Dorsolateral prefrontal cortex (tissue), 122 donors: ENCODE measurements at places on chromosomes 5 and 9.
A peak's percentile ranks its signal among the peaks of the same experiment; 100 is the strongest.

GRCh38 chr5:134436523-134437339, 25.1 kb upstream of the CDKN2AIPNL start:
- DNase-seq, result peak; percentile 64

DNA sequence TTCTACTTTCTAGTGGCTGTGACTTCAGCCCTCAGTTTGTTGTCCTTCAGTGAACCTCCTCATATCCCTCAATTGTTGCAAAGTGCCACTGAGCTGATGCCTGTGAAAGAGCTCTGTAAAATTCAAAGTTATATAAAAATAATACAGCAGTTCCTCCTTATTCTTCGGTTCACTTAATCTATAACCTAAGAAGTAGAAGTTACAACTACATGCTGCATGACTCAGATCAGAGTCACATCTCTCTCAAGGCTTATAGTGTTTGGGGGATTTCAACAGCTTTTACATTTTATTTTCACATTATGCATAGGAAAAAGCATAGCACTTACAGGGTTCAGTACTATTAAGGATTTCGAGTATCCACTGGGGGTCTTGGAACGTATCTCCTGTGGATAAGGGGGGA, 25.1 kb upstream of the GCNT1 start:
- no peak for DNase-seq

- DNase-seq, result no peak
Measured at GRCh38 chr9:35716230-35716629, 15.8 kb downstream of the TLN1 start.

GRCh38 chr5:79255786-79256557, 20.0 kb downstream of the JMY start:
- no peak for DNase-seq

- no peak for DNase-seq
Measured at GRCh38 chr9:82363682-82364081, 375.1 kb downstream of the SPATA31D1 start.

DNA sequence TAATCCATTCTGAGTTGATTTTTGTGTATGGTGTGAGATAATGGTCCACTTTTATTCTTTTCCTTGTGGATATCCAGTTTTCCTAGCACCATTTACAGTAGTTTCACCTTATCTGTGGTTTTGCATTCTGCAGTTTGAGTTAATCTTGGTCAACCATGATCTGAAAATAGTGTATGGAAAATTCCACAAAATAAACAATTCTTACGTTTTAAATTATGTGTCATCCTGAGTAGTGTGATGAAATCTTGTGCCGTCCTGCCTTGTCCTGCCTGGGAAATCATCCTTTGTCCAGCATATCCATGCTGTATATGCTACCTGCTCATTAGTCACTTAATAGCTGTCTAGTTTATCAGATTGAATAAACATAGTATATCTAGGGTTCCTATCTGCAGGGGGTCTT, 42.1 kb downstream of the CDC42SE2 start:
- DNase-seq, result no peak

- no peak for DNase-seq
Measured at GRCh38 chr5:172004824-172005237, 1.6 kb downstream of the FBXW11 start.

- DNase-seq, result no peak
Measured at GRCh38 chr9:83419961-83420360, 118.2 kb downstream of the FRMD3 start.

- no peak for DNase-seq
Measured at GRCh38 chr5:159422361-159422760, 92.1 kb upstream of the IL12B start.

DNA sequence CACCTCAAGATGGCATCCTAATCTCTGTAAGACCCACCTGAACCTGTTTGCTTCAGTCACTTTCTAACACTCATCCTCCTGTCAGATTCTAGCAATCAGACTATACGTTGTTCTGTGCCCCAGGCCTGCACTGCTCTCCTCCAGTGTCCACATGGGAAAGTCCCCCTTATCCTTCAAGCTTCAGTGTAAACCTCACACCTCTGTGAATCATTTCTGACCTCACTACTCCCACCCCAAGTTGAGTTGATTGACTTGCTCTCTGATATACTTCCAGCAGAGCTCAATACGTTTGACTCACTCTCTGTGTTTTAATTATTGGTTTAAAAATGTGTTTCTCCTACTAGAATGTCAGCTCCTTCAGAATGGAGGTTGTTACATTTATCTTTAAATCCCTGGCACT, 240.2 kb downstream of the FBXL17 start:
- no peak for DNase-seq

GRCh38 chr9:13569602-13570067, 290.1 kb upstream of the MPDZ start:
- no peak for DNase-seq

GRCh38 chr5:11394933-11395332, 509.3 kb downstream of the CTNND2 start:
- DNase-seq, result no peak

DNA sequence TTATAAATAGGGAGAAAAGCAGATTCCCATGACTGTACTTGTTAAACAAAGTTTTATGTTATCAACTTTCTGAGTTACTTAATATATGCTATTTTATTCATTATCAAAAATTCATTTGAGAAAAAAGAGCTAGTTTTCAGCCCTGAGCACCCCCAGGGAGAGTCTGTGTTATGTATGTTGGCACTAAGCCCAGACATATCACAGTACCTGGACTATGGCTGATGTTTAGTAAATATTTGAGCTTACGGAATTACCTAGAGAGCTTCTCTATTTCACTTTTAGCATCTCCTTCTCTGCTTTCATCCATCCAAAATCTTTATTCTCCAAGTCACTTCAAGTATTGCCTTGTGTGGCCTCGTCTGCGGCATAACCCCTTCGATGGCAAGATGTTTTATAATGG, 225.9 kb upstream of the PCSK5 start:
- DNase-seq, result no peak

DNA sequence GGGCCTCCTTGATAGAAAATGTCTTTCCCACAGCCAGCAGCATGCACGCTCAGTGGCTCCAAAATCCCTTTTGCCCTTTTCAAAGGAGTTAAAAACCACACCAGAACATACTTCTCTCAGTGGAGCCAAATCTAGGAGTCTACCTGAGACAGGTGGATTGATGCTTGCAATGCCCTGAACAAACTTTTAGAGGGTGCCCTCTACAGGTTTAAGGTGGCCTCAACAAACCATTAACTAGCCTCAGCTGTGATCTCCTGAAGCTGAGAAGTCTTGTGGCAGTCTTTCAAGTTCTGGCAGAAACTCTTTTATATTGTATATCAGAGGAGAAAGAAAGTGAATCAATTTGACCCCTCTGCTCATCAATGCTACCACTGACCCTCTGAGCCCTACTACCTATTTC, 125.4 kb downstream of the MED27 start:
- DNase-seq, result no peak

DNA sequence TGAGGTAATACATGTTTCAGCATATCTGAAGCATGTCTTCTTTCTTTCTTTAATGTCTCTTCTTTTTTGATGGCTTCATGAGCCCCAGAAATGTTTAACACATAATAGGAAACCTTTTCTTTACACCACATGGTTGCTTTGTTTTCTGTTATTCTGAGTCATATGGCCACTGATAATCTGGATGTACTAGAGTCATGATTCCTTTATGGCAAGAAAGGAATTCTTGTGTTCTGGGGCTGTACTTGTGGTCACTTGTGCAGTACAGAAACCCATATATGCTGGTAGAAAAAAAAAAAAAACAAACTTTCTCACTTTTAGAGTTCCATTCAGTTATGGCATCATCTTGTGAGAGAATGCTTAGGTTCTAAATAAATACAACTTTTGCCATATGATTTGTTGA, 1669.3 kb upstream of the CDH9 start:
- DNase-seq, result no peak

DNA sequence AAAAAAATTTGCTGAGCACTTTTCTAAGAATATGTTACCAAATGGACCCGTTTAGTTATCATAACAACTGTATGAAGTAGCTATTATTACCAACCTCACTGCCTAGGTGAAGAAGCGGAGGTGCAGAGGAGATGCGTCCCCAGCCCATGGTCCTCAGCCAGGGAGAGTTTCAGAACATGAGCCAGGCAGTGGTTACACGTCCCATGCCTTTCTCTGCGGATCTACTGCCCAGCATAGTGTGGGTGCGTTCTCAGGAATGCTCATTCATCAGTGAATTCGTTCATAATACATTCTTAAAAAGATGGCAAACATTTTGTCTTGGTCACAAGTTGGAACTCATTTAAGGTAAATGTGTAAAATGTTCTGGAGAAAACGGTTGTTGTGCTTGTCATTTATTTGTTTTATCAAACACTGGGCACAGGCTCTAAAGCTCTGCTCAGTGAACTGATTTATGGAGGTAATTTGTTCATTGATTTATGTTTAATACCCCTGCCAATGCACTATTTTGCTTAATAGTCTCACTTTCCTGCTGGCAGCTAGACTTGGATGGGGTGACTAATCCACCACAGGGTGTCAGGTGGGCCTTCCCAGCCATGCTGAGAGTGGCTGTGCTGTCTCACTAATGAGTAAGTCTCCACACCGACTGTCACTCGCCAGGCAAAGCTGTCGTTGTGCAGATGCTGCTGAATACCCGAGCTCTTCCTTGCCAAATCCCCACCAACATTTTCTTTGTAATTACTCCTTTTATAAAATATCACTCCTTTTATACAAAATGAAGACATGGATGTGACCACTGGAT, 248.8 kb downstream of the TENT4A start:
- no peak for DNase-seq

DNA sequence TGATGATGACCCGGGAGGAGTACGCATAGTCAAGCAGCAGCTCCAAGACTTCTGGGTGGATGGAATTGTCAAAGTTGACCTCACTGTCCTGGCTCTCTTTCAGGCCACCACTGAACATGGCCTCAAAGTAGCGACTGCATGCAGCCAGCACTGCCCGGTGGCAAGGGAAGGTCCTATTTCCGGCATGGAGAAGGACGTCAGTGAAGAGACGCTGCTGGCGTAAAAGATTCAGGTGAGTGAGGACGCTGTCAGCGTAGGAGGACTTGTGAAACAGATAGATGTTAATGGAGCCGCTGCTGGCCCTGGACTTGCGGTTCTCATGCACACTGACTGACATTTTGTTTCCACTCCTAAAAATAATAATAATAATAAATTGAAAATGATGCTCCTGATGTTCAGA, 4.4 kb downstream of the ENC1 start:
- no peak for DNase-seq

DNA sequence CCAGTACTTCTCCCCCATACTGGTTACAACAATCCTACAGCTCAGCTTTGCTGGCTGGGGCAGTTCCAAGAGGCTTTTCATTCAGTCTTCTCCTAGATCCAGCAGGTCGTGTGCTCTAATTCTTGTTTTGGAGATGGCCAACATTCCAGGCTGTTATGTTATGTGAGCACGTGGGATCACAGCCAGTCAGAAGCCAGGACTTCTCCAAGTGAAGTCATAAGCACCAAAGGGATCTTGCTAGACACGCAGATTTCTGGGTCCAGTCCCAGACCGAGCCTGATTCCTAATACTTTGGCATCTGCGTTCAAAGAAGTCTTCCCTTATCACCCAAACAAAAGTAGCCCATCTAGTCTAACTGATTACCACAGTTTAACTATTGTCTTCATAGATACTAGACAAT, 1.4 kb upstream of the LARP1 start:
- DNase-seq, result peak; percentile 26

DNA sequence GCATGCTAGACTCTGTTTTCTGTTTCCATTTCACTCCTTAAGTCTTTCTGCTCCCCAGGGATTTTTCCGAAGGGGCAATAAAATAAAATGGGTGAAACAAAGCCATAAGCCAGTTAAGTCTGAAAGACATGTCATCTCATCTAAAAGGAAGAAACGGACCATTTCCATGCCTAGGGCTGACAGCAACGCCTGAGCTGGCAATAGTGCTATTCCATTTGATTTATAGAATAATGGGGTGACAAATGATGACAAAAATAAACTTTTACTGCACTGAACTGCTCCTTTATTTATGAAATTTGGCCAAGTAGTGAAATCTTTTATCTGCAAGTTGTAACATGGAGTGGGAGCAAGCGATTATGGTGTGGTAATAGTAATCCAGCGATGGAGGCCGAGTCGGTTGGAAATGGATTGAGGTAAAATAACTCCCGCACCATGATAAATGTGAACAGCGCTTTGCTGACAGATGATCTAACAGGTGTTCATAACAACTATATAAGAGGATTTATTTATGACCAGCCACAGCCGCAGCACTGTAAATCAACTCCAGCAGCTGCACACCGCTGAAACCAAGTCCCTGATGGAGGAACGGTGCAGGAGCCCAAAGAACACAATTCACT, 219.8 kb upstream of the TBCA start:
- DNase-seq, result no peak

GRCh38 chr9:17004500-17004899, 130.3 kb upstream of the CNTLN start:
- no peak for DNase-seq

GRCh38 chr9:86802900-86803673, 144.2 kb downstream of the GAS1 start:
- no peak for DNase-seq

DNA sequence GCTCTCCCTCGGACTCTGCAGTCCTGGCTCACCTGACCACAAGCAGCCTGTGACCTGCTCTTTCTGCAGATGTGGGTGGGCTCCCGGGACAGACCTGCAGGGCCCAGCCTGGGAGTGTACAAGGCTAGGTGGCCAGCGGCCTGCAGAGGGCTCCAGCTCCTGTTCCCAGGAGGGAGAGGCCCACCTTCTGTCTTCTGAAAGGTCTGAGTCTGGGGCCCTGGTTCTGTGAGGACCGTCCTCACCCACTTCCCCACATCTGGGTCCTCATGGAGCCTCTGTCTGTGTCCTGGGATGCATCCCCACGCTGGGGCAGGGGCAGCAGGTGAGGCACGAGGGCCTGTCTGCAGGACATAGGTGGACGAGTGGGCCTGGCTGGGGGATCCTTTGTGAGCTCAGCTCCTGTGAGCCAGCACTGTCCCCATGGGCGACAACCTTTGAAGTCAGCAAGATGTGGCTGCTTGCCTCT, 43.7 kb downstream of the PHF2 start:
- no peak for DNase-seq

GRCh38 chr5:58156361-58156760, 303.5 kb downstream of the PLK2 start:
- DNase-seq, result peak; percentile 84

GRCh38 chr9:91567642-91568274, 144.1 kb upstream of the NFIL3 start:
- no peak for DNase-seq

GRCh38 chr5:78472469-78473106, 112.2 kb downstream of the SCAMP1 start:
- DNase-seq, result no peak

DNA sequence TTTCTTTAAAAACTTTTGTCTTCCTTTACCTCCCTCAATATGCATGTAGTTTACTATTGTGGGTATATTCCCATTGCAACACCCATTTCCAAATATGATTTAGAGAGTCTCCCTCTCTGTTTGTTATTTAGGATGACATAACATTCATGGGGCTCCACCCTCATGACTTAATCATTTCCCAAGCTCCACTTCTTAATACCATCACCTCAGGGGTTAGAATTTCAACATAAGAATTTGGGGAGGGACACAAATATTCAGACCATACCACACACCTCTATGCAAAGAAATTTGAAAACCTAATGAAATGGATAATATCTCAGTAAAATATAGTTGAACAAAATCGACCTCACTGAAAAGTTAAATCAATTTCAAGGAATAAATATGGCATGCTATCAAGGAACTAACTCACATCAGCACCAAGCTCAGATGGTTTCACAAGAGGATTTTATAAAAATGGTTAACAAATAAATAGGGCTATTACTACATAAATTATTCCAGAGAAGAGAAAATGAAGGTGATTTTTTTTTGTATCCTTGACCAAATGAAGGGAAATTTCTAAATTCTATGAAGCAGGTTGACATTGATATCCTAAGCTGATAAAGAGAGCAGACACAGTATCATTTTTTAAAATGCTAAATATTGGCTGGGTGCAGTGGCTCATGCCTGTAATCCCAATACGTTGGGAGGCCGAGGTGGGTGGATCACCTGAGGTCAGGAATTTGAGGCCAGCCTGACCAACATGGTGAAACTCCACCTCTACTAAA, 20.2 kb upstream of the UBTD2 start:
- DNase-seq, result no peak
